Ovary (tissue), 10 donors: ENCODE measurements at places on chromosomes 16 and 17. TPM values are rescaled to one million over a fixed set of nuclear protein-coding genes. Genes with fewer than 3 reads are reported as not detected.
A peak's percentile ranks its signal among the peaks of the same experiment; 100 is the strongest.

DNA sequence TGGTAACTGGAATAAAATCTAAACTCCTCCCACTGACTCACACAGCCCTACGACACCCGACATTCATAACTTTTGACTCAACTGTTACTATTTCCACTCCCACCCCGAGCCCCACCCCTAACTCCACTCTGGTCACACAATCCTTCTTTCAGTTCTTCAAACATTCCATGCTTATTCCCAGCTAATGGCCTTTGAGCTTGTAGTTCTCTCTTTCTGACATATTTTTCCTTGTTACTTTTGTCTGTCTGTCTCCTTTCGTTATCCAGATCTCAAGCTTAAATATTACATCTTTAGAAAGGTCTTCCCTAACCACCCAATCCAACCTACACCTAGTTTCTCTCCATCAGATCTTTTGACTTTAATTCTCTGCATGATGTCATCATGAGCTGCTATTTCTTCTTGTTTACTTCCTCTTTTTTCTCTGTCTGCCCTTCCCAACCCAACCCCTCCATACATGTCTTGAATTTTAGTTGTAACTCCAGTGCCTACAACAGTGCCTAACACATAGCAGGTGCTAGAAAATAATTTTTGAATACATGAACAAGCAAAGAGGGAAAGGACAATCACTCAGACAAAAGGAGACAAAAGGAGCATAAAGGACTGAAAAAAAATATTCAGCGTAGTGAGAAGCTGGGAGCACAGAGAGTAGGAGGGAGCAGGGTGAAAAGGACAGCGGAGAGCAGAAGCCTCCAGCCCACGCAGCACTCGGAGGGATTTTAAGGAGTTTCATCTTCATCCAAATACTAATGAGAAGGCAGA is 65.2 kb upstream of the SMIM36 start:
- H3K4me1 ChIP-seq, result peaks cover 7% of the 10 kb centered on the region
- H3K36me3 ChIP-seq, result no peaks in the 10 kb centered on the region
- H3K27me3 ChIP-seq, result no peaks in the 10 kb centered on the region
- peak; percentile 61 for DNase-seq
- H3K4me3 ChIP-seq, result no peak overlapping the region

SLC16A11 gene
- 2.7 TPM for total RNA-seq

DNA sequence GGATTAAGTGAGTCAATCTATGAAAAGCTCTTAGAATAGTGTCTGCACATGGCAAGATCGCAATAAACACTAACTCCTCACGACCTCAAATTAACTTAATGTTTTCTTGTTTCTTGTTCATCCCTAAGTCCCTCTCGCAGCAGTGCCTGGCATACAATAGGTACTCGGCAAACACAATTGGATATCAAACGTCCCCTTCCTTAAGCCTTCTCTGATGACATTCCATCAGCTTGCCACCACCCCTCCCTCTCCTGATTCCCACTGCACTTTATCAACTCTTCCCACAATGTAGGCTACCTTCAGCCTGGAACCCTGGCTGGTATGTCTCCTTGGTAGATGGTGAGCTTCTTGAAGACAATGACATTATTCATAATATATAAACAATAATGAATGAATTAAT is 33.3 kb downstream of the CCDC42 start:
- no peaks in the 10 kb centered on the region for H3K36me3 ChIP-seq
- no peak overlapping the region for H3K27ac ChIP-seq
- no peak for DNase-seq
- H3K4me3 ChIP-seq, result no peak overlapping the region

PFN1 gene
- 237 TPM for total RNA-seq

DNA sequence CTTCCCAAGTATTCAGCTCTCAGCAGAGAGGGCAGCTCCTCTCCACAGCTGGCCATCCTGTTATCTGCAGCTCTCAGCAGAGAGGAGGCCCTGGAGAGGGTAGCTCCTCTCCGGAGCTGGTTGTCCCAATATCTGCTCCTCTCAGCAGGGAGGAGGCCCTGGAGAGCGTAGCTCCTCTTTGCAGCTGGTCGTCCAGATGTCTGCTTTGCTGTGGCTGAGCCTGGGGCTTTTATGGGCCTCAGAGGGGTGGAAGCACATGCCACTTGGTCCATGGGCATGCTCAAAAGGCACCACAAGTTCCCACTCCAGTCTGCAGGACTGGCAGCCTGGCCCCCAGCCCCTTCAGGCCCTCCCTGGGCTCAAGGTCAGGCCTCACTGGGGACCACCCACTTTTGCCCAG is 314.3 kb downstream of the KCNJ2 start:
- DNase-seq, result no peak
- H3K36me3 ChIP-seq, result no peaks in the 10 kb centered on the region

HNF1B gene
- total RNA-seq, result 1.7 TPM

DNA sequence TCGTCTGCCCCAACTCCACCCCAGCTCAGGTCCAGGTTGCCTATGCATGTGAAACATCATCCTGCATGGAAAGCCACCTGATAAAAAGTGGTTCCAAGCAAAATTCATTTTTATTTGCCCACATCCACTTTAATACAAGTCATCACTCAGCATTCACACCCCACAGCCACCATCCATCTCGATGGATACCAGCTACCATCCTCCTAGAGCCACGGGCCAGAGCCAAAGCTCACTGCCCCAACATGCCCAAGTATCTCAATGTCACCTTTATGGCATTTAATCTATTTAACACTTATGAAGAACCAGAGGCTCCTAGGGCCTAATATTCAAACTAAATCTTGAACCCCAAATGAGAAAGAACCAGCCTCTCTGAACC is 70.5 kb downstream of the COPRS start:
- no peak overlapping the region for H3K27ac ChIP-seq
- no peaks in the 10 kb centered on the region for H3K4me1 ChIP-seq
- DNase-seq, result no peak
- H3K4me3 ChIP-seq, result no peak overlapping the region
- no peaks in the 10 kb centered on the region for H3K36me3 ChIP-seq
- H3K27me3 ChIP-seq, result no peaks in the 10 kb centered on the region

CRHR1 gene
- 0.89 TPM for total RNA-seq

GRCh38 chr16:56330476-56330875 is 94.9 kb downstream of the AMFR start:
- no peaks in the 10 kb centered on the region for H3K27me3 ChIP-seq
- no peak for DNase-seq
- no peaks in the 10 kb centered on the region for H3K36me3 ChIP-seq
- H3K27ac ChIP-seq, result no peak overlapping the region

GRCh38 chr16:49484936-49485335 is 111.3 kb downstream of the C16orf78 start:
- no peaks in the 10 kb centered on the region for H3K36me3 ChIP-seq
- peaks cover 3% of the 10 kb centered on the region for H3K4me1 ChIP-seq
- peak overlapping the region; percentile 62 for H3K27ac ChIP-seq
- peak overlapping the region; percentile 24 for H3K4me3 ChIP-seq
- H3K27me3 ChIP-seq, result no peaks in the 10 kb centered on the region

ALKBH5 gene
- total RNA-seq, result 115 TPM

KRT37 gene
- total RNA-seq, result not detected

KRT12 gene
- not detected for total RNA-seq

RNF227 gene
- 4.2 TPM for total RNA-seq

DNA sequence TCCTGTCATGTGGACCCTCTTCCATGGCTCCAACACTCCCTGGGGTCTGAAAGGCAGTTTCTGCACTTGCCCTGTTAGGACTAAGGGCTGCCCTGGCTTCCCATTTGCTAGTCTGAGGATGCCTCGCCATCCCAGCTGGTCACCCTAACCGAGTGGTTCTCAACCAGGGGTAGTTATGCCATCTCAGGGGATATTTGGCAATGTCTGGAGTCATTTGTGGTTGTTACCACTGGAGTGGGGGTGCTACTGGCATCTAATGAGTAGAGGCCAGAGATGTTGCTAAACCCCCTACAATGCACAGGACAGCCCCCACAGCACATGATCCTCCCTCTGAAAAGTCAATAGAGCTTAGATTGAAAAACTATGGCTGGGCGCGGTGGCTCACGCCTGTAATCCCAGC is 26.9 kb upstream of the CDH1 start:
- no peak overlapping the region for H3K4me3 ChIP-seq
- no peaks in the 10 kb centered on the region for H3K27me3 ChIP-seq
- H3K4me1 ChIP-seq, result peaks cover 3% of the 10 kb centered on the region
- H3K36me3 ChIP-seq, result no peaks in the 10 kb centered on the region
- no peak overlapping the region for H3K27ac ChIP-seq

DNA sequence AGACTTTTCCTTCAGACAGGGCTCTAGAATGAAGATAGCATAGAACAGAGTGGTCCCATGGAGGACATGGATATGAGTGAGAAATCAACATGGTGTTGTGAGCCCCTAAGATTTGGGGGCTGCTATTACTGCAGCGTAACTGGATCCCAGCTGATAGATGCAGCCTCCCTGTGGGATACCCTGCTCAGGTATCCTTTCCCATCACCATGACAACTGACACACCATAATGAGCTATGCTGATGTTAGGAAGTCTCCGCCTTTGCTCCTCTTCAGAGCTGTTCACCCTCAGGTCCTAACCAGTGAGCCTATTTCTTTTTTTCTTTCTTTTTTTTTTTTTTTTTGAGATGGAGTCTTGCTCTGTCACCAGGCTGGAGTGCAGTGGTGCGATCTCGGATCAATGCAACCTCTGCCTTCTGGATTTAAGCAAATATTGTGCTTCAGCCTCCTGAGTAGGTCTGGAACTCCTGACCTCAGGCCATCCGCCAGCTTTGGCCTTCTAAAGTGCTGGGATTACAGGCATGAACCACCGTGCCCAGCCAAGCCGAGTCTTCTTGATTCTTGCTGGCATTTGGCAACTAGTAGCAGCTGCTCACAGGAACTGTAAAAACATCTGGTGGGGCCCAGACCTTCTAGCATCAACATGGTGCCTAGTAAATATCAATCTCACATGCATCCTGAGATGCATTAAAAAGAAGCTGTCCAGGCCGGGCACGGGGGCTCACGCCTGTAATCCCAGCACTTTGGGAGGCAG is 17.1 kb downstream of the STX4 start:
- H3K27ac ChIP-seq, result no peak overlapping the region
- no peak overlapping the region for H3K4me3 ChIP-seq
- H3K27me3 ChIP-seq, result no peaks in the 10 kb centered on the region
- no peaks in the 10 kb centered on the region for H3K36me3 ChIP-seq
- no peaks in the 10 kb centered on the region for H3K4me1 ChIP-seq
- no peak for DNase-seq

GRCh38 chr16:28131181-28131580 is 67.7 kb upstream of the GSG1L start:
- no peaks in the 10 kb centered on the region for H3K36me3 ChIP-seq
- no peak overlapping the region for H3K4me3 ChIP-seq
- H3K4me1 ChIP-seq, result peaks cover 9% of the 10 kb centered on the region
- no peak overlapping the region for H3K27ac ChIP-seq
- H3K27me3 ChIP-seq, result no peaks in the 10 kb centered on the region

ARL5C gene
- total RNA-seq, result not detected

- H3K4me3 ChIP-seq, result no peak overlapping the region
- DNase-seq, result no peak
- H3K27me3 ChIP-seq, result no peaks in the 10 kb centered on the region
- no peak overlapping the region for H3K27ac ChIP-seq
These were observed 3.7 kb downstream of the CETP start for GRCh38 chr16:56965149-56966092.

DNA sequence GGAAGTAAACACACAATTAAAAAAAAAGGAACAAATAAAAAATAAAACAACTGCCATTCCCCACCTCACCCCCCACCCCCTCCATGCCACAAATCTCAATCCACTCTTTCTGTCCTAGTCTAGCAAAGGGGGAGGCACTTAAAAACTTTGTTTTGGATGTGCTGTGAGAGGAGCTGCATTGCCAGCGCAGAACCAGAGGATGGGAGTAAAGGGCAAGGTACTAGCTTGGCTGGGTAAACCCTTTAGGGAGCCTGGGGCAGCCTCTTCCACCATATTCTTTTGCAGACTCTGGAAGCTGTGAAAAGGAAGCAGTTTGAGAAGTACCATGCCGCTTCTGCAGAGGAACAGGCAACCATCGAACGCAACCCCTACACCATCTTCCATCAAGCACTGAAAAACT is 1.4 kb downstream of the MRPS7 start:
- no peak for DNase-seq
- H3K36me3 ChIP-seq, result no peaks in the 10 kb centered on the region
- no peak overlapping the region for H3K27ac ChIP-seq
- no peak overlapping the region for H3K4me3 ChIP-seq

PRAC1 gene
- total RNA-seq, result not detected

DNA sequence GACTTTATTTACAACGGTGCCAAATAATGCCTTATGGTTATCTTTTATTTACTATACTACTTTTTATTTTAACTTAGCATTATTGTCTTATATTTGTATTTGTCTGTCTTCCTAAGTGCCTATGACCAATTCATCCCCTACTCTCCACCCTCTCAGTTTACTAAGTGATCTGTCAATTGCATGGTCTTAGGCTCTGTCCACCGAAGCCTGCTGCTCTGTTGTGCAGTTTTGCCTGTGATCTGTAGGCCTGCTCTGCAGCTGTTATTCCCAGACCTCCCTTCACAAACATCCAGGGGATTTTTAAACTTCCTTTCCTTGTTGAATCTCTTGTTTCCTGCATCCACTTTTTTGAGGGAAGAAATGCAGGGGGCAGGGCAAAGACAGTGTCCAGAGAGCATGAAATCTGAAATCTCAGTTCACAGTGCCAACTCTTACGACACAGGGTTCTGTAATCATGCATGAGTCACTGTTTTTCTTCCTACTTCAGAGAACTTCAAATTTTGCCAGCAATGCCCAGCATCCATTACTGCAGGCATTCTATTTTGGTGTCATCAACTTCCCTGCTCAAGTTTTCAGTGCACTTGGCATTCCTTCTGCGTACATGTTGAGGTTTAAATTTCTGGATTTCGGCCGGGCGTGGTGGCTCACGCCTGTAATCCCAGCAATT is 11.4 kb downstream of the SLFN5 start:
- DNase-seq, result peak; percentile 75
- H3K27me3 ChIP-seq, result no peaks in the 10 kb centered on the region
- H3K36me3 ChIP-seq, result no peaks in the 10 kb centered on the region
- no peak overlapping the region for H3K27ac ChIP-seq
- H3K4me1 ChIP-seq, result peaks cover 11% of the 10 kb centered on the region

- H3K27me3 ChIP-seq, result no peaks in the 10 kb centered on the region
- H3K4me1 ChIP-seq, result no peaks in the 10 kb centered on the region
- DNase-seq, result peak; percentile 85
- H3K27ac ChIP-seq, result no peak overlapping the region
- no peaks in the 10 kb centered on the region for H3K36me3 ChIP-seq
These were observed 39.4 kb upstream of the RAI1 start for GRCh38 chr17:17641621-17642409.

- no peaks in the 10 kb centered on the region for H3K4me1 ChIP-seq
- H3K27ac ChIP-seq, result no peak overlapping the region
- no peak overlapping the region for H3K4me3 ChIP-seq
- H3K36me3 ChIP-seq, result no peaks in the 10 kb centered on the region
- H3K27me3 ChIP-seq, result no peaks in the 10 kb centered on the region
These were observed 214.3 kb upstream of the N4BP1 start for GRCh38 chr16:48824271-48824670.

MYH2 gene
- total RNA-seq, result 2.0 TPM

C16orf90 gene
- not detected for total RNA-seq

GRCh38 chr16:3681206-3681605 is 26.7 kb downstream of the DNASE1 start:
- no peaks in the 10 kb centered on the region for H3K4me1 ChIP-seq
- no peak overlapping the region for H3K27ac ChIP-seq
- no peaks in the 10 kb centered on the region for H3K27me3 ChIP-seq
- no peak for DNase-seq
- H3K4me3 ChIP-seq, result no peak overlapping the region
- H3K36me3 ChIP-seq, result no peaks in the 10 kb centered on the region
